NCI-H2081 (cell line): ENCODE measurements at places on chromosomes 13 and 19.

- DNase-seq: no peak
These were observed 91.8 kb downstream of the UBL3 start for GRCh38 chr13:29758531-29759114.

DNA sequence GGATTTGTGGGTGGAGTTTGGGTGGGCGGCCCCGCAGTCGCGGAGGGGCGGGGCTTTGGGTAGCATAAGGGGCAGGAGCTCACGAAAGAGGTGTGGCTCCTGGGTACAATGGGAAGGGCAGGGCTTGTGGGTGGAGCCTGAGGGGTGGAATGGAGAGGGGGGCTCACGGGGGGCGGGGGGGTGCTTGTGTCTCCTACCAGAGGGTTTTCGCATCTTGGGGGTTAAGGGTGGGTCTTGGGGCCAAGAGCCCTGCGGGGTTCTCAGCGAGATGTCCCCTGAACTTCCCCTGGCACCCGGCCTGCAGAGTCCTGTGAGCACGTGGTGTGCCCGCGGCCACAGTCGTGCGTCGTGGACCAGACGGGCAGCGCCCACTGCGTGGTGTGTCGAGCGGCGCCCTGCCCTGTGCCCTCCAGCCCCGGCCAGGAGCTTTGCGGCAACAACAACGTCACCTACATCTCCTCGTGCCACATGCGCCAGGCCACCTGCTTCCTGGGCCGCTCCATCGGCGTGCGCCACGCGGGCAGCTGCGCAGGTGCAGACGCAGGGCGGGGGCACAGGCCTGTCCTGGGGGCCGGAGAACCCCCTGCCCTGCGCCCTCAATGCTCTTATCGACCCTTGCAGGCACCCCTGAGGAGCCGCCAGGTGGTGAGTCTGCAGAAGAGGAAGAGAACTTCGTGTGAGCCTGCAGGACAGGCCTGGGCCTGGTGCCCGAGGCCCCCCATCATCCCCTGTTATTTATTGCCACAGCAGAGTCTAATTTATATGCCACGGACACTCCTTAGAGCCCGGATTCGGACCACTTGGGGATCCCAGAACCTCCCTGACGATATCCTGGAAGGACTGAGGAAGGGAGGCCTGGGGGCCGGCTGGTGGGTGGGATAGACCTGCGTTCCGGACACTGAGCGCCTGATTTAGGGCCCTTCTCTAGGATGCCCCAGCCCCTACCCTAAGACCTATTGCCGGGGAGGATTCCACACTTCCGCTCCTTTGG lies 5.1 kb downstream of the FSTL3 start:
- peak; percentile 92 for DNase-seq

GRCh38 chr13:102940770-102941169 lies 94.9 kb downstream of the ERCC5 start:
- no peak for DNase-seq

- DNase-seq: peak; percentile 30
These were observed at the start of gene CEBPA for GRCh38 chr19:33302175-33302973. TSS of gene CEBPA (minus strand) at chr19:33302534. CDS start at chr19:33302414, 120 bp downstream.

DNA sequence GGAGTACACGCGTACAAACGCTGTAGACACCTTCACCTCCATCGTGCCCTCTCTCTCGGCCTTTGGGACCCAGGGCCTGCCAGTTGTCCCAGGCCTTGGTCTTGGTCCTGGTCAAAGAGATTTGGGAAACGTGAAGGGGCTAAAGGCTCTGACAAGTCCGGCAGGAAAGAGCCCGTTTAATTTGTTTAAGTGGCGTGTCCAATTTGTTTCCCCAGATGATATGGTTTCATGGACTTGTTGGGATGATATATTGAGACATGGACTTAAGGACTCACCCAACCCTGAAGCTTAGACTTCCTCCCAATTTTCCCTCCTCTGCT lies 2.7 kb downstream of the CLEC11A start:
- no peak for DNase-seq

DNA sequence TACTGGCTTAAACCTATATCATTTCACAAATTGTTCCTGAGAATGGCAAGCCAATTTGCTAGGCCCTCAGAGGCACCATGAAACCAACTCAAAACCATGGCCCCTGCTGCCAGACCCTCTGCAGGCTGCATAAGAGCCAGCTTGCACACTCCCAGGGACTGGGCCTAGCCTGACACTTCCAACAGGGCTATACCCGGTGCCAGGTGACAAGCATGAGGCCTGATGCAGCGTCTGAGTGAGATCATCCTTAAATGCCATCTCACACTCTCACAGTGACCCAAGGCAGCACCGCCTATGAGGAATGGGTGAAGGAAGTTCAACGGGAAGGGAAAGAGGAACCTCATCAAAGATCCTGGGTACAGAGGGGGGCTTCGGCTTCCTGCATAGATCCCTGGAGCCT lies 65.6 kb downstream of the C13orf42 start:
- no peak for DNase-seq

DNA sequence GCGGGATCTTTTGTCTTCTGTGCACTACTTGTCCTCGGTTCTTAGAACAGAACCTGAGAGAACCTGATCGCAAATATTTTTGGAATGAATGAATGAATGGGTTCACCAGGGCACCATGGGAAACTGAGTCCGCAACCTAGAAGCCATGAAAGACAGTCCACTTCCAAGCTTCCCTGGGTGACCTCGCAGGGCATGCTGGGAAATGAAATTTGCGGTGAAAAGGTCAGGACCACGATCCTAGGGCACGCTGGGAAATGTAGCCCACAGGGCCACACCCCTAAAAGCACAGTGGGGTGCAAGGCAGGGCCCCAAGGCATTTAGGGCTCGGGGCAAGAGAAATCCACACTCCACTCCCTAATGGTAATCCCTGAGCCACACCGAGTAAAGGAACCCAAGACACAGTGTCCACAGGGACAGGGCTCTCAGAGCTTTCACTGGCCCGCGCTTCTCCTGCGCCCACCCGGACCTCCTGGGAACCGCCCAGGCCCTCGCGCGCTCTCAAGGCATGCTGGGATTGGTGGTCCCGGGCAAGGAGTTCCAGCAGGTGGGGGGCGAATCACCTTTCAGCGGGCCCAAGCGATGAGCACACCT lies 1.1 kb upstream of the PPP1R12C start:
- no peak for DNase-seq

DNA sequence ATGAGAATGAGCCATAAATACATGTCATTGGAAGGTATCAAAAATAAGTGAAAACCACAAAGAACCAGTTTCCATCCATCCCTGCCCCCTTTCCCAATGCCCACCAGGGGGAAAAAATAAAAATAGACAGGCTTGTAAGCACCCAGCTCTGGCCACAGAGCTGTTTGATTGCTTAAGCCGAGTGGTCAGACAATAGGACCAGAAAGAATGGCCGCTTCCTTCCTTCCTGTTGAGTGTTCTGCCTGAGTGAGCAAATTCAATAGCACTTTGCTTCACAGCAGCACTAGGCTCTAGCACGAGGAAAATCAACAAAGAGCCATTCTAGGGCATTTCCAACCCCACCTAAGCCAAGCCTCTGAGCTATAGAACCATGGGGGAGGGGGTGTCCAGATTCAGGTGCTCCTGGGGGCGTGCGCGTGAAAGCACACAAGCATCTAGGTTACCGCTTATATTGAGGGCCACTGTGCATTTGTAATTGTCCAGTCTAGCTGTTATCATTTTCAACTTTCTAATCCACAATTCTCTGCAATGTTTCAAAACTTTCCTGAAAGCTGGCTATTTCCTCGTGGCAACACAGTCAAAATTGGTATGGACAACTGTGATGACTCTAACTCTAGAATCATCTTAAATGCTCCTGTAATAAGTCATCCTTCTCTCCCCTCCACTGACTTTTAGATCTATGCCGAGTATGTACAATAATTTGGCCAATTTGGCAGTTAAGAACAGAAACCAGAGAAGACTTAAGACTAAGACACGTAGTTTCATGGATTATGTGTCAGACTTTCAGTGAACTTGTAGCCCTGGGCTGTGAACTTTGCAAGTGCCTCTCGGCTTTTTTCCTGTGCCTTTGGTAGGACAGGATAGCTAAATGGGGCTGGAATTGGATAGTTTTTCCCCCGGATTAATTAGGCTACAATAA lies 64.3 kb downstream of the SPRY2 start:
- peak; percentile 87 for DNase-seq

DNA sequence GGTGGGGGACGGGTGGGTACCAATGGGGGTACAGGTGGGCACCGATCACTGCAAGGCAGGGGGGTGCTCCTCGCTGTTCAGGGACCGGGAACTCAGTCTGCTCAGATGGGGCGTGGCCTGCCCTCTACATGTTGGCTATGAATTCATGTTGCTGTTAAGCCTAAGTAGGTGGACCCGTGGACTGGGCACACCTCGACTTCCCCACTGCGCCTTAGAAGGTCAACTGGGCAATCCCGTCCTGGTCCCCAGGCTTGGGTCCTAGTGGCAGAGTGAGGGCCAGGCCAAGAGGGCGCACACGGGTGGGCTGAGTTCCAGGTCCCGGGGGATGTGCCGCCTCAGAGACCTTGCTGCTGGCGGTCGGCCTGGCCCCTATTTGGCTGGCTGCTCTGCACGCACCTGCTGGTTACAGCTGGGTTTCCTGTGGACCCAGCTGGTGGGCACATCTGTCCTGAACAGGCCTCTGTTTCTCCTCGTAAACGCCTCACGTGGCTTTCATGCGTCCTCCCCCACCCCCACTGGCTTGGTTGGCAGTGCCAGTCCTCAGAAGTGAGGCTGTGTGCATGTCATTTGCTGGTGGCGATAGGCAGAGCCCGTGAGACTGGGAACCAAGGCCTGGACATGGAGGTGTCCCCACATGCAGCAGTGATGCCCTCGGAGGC lies 13.5 kb upstream of the ZNF554 start:
- DNase-seq: no peak

DNA sequence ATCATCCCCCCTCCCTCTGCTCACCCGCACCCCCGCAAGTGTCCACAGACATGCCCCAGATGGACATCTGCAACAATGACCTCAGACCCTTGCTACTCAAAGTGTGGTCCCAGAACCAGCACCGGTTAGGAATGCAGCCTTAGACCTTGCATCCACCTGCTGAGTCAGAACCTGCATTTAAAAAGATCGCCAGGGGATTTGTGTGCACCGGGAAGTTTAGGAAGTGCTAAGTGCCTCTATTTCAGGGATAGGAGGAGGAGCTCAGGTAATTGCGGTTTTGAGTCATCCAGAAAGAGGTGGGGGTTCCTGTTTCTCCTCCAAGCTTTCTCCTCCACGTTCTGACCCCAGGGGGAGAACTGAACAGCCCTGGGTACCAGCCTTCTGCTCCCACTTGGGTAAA lies 46.2 kb downstream of the CACNA1A start:
- DNase-seq: no peak

DNA sequence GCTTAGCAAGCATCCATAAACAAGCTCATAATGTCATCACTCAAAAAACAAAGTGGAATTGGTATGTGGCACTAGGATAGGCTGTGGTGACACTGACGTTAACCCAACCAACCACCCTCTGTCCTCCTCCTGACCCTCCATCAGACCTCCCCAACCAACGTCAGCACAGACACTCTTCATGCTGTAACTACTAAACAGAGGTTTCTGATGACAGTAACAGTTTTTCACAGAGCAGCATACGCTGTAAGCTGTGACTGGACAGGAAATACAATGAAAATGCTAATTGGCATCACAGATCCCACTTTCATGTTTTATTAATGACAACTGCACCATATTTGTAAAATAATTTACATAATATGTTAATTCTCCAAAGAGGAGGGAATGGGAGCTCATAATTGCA lies 238.0 kb downstream of the IRS2 start:
- no peak for DNase-seq

- no peak for DNase-seq
These were observed 11.9 kb downstream of the KLF2 start for GRCh38 chr19:16336571-16336970.

DNA sequence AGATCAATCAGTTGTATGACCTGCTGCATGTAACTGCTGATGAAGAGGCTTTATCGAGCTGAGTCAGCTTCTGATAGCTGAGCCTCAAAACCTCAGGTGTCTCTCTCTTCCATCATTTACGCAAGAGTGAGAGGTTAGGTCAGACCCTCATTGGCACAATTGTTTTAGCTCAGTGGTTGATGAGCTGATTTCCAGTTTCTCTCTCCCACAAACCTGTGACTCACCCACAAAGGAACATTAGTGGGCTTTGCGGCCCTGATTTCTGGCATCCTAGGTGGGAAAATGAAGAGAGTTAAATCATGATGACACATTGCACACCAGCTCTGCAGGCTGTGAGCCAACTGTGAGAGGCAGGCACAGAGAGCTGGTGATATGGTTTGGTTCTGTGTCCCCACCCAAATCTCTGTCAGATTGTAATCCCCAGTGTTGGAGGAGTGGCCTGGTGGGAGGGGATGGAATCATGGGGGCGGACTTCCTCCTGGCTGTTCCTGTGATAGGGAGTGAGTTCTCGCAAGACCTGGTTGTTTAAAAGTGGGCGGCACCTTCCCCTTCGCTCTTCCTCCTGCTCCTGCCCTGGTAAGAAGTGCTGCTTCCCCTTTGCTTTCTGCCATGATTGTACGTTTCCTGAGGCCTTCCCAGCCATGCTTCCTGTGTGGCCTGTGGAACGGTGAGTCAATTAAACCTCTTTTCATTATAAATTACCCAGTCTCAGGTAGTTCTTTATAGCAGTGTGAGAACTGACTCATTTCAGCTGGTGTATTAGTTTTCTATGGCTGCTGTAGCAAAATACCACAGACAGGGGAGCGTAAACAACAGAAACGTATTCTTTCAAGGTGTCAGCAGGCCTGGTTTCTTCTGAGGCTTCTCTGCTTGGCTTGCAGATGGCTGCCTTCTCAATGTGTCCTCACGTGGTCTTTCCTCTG lies 33.5 kb upstream of the TMTC4 start:
- DNase-seq: no peak

GRCh38 chr13:103878891-103879605 lies 812.8 kb upstream of the SLC10A2 start:
- no peak for DNase-seq

- no peak for DNase-seq
These were observed at the start of gene FCHO1 for GRCh38 chr19:17751103-17751911. TSS of gene FCHO1 (plus strand) at chr19:17751477. CDS start at chr19:17755165, 3,688 bp downstream.

DNA sequence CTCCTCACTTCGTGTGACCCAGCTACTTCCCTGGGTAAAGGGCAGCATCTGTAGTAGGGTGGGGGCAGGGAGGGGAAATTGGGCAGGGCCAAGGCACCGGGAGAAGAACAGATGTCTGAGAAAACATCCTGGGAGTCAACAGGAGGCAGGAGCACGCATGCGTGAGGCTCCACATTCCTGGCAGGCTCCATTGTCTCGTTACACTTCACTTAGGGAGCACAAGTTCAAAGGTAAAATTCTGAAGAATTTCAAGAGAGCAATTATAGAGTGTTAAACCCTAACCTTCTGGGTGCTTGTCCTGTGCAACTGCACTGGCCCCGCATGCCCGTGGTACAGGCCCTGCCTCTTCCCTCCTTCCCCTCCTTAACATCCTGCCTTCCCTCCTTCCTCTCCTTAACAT lies 79.6 kb upstream of the POMP start:
- no peak for DNase-seq
